Progenitor cell of endocrine pancreas (in vitro differentiated cells): ENCODE measurements at places on chromosomes 7 and 10. TPM values are rescaled to one million over a fixed set of nuclear protein-coding genes. Genes with fewer than 3 reads are reported as not detected.

- H3K4me1 ChIP-seq: peaks cover 8% of the 10 kb centered on the region
- H3K27ac ChIP-seq: no peak overlapping the region
- H3K27me3 ChIP-seq: no peaks in the 10 kb centered on the region
- DNase-seq: no peak
Observed at GRCh38 chr10:62506371-62506770, 132.2 kb downstream of the ZNF365 start.

- peaks cover 7% of the 10 kb centered on the region for H3K27me3 ChIP-seq
- no peaks in the 10 kb centered on the region for H3K4me1 ChIP-seq
- no peak overlapping the region for H3K27ac ChIP-seq
- no peak for DNase-seq
- H3K4me3 ChIP-seq: no peak overlapping the region
- H3K36me3 ChIP-seq: no peaks in the 10 kb centered on the region
Observed at GRCh38 chr10:30759423-30759822, 129.9 kb upstream of the LYZL2 start.

The ZNF277 gene
- total RNA-seq: 24.3 and 25.9 TPM in 2 replicates

- H3K36me3 ChIP-seq: no peaks in the 10 kb centered on the region
- no peak overlapping the region for H3K4me3 ChIP-seq
- no peak for DNase-seq
- no peak overlapping the region for H3K27ac ChIP-seq
Observed at GRCh38 chr7:10455936-10456335, 517.7 kb upstream of the PHF14 start.

DNA sequence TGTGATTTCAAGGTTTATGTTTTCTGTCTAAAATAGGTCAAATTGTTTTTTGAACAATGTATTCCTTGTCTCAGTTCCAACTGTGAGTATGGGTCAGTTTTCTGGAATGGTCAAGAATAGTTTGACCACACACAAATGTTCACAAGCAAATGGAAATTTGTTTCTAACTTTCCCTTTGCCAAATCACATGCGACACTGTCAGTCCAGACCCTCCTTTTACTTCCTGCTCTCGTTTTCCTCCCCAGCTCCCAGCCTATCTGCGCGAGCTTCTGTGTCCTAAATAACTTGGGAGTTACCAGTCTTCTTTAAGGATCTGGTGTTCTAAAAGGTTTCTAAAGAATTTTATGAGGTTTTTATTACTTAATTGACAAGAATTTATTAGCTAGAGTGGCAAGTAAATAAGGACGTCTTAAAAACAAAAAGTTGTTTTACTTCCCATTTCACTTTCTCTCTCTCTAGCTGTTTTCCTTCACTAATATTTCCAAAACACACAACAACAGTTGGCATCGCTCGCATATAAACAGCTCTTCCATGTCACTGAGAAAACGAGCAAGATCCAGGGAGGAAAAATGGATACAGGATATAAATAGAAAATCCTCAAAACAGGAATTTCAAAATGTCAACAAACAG, 266.1 kb upstream of the KLF6 start:
- peaks cover 3% of the 10 kb centered on the region for H3K27me3 ChIP-seq
- H3K4me3 ChIP-seq: no peak overlapping the region
- no peaks in the 10 kb centered on the region for H3K36me3 ChIP-seq
- no peaks in the 10 kb centered on the region for H3K4me1 ChIP-seq
- H3K27ac ChIP-seq: no peak overlapping the region
